Right lung (tissue), 10 donors: ENCODE measurements at places on chromosomes 5 and 9.

DNA sequence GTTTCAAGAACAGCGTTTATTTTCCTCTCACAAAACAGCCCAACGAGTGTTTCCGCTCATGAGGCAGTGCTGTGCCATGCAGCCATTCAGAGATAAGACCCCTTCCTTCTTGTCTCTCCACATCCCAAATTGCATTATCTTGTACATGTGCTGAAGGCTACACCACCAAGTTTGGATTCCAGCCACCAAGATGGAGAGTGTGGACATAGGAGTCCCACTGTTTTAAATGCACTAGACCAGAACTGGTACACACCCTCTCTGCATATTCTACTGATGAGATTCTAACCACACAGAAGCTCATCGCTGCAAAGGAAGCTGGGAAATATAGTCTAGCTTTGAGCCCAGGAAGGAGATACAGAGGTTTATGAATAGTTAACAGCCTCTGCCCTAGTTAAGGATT is 509.4 kb downstream of the NFIB start:
- no peak for DNase-seq

DNA sequence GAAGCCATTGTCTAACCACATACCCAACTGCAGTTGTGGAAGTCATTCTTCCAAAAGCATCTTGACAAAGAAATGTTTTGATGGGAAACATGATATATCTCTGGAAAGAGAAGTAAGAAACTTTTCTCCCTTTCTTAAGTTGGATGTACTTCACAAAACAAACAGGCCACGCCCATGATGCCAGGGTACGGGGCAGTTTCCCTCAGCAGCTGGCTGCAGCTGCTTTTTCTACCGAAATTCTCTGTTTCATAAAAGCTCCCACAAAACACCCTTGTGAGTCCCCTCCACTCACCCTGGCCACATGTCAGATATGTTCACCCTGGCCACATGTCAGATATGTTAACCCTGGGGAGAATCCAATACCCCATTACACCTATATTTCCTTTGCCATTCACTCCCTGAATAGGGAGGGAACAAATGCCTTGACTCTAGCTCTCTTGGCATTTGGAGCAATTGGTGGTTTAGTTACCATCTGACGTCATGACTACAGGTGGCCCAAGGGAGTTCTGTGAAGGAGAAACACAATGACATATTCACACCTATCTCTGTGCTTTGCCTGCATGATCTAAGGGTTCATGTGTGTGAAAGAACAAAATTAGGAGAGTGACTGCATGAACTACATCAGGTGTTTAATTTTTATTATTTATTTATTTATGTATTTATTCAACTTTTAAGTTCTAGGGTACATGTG is 103.0 kb downstream of the AOPEP start:
- no peak for DNase-seq

- no peak for DNase-seq
These were observed 289.2 kb upstream of the PTGER4 start for GRCh38 chr5:40390281-40391149.

DNA sequence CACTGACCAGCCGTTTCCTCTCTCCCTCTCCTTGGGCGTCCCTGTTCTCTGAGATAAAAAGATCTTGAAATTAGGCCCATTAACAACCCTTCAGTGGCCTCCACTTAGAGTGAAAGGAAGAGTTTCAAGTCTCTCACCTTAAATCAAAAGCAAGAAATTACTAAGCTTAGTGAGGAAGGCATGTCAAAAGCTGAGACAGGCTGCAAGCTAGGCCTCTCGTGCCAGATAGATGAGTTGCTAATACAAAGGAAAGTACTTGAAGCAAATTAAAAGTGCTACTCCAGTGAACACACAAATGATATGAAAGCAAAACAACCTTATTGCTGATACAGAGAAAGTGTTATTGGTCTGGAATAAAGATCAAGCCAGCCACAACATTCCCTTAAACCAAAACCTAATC is 331.3 kb upstream of the SEMA6A start:
- DNase-seq, result no peak

- no peak for DNase-seq
These were observed 531.6 kb downstream of the PSAT1 start for GRCh38 chr9:78828521-78828920.

- no peak for DNase-seq
These were observed 118.2 kb downstream of the HSD17B3 start for GRCh38 chr9:96183751-96184150.

- DNase-seq, result peak; percentile 13
These were observed 48.3 kb upstream of the IRX4 start for GRCh38 chr5:1930880-1931603.

DNA sequence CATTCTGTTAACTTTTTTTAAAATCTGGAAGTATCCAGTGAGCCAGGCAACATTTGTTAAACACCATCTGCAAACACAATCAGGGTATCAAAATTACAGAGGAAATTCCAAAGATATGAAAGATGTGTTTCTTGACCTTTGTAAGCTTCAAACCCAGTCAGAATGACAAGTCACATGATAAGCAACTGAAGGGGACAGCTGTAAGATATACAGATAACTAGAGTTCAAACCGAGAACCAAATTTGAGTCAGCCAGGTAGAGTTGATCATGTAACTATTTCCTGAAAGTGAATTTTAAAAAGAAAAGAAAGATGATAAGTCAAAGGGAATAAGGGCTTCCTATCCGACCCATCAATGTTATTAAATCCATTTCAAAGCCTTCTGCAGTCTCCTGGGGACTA is 196.2 kb downstream of the DEPDC1B start:
- DNase-seq, result no peak

GRCh38 chr5:127935398-127935797 is 148.2 kb upstream of the SLC12A2 start:
- no peak for DNase-seq

GRCh38 chr9:86836797-86837196 is 110.5 kb downstream of the GAS1 start:
- DNase-seq, result no peak

- DNase-seq, result no peak
These were observed 877 bp downstream of the SH3GLB2 start for GRCh38 chr9:129027224-129027684.

DNA sequence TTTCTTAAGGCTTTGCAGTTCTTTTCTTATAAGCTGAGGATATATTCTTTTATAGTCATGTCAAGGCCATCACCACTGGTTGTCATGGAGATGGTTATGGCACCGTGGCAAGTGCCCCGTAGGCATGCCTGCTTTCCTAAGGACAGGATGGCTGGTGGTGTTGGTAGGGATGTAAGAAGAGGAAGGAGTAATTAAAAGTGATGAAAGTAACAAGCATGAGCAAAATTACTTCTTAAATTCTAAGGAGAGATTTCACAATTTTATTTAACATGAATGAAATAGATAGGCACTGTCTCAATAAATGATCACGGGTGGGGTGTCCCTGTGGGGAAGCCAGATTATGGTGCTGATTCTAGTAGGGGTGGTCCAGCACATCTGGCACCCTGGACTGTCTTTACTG is 290.2 kb upstream of the KLF4 start:
- DNase-seq, result no peak

GRCh38 chr5:135831851-135832555 is 2.5 kb upstream of the SLC25A48 start:
- DNase-seq, result no peak

DNA sequence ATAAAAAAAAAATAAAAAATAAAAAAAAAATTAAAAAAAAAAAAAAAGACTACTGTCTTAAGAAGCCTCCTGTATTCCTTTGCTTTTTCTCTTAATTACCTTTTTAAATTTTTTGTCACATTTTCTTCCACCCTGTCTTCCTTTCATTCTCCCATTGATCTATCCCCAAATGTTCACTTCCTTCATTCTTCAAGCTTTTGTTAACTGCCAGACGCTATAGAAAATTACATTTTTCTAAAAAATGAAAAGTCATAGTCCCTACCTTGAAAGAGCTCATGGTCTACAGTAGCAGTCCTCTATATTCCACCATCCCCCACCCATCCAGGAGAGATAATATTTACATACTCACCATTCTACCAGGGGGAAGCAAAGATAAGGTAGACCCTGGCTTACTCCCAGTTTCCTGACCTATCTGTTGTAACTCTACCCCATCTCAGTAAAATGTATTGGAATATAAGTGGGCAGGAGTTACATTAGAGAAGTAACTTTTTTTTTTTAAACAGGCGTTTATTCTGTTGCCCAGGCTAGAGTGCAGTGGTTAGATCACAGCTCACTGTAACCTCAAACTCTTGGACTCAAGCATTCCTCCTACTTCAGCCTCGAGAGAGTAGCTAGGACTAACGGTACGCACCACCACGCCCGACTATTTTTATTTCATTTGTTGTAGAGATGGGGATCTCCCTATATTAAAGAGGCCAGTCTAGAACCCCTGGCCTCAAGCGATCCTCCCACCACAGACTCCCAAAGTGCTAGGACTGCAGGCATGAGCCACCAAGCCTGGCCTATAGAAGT is 3.8 kb upstream of the PRKAA1 start:
- no peak for DNase-seq

DNA sequence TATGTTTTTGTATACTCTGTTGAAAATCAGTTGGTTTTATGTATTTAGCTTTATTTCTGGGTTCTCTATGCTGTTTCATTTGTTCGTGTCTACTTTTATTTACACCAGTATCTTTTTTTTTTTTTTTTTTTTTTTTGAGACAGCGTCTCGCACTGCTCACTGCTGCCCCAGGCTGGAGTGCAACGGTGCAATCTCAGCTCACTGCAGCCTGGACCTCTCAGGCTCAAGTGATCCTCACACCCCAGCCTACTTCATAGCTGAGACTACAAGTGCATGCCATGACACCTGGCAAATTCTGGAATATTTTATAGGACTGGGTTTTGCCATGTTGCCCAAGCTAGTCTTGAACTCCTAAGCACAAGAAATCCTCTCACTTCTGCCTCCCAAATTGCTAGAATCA is 869.4 kb upstream of the CDH6 start:
- DNase-seq, result no peak

- no peak for DNase-seq
These were observed 324.0 kb downstream of the PARP8 start for GRCh38 chr5:50990296-50990924.

- DNase-seq, result no peak
These were observed 130.4 kb upstream of the POC5 start for GRCh38 chr5:75847561-75848021.

DNA sequence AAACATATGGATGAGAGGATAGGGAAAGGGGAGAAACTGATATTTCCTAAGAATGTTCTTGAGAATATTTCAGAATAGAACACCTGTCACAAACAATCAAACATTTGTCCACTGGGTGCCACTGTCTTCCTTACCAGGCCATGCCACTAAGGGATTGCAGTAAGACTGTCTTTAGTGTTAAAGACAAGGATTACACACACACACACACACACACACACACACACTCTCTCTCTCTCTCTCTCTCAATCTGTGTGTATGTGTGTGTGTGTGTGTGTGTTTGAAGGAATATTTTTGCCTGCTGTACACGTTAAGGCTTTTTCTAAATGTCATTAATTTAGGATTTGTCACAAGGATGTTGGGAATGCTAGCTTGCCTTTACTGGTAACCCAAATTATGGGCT is 54.4 kb downstream of the CCDC192 start:
- DNase-seq, result no peak

GRCh38 chr5:78761840-78762239 is 113.3 kb upstream of the LHFPL2 start:
- DNase-seq, result no peak

DNA sequence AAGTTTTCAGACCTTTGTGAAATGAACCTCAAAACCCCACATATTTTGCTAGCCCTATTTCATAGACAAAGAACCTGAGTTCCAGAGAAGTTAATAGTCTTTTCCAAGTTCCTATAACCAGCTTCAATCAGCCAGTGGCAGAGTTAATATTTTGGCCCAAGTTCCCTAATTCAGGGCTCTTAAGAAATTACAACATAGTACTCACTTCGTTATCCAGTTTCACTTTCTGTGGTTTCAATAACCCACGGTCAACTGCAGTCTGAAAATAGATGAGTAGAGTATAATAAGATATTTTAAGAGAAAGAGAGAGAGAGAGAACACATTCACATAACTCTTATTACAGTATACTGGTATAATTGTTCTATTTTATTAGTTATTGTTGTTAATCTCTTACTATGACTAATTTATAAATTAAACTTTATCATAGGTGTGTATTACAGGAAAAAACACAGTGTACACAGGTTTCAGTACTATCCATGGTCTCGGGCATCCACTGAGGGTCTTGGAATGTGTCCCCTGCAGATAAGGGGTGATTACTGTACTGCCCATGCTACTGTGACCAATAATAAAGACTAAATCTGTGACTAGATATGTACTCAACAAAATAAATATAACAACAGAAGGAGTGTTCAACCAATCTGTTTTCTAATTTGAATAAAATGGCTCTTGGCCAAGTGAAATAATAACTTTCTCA is 9.3 kb upstream of the MYOT start:
- DNase-seq, result peak; percentile 17

DNA sequence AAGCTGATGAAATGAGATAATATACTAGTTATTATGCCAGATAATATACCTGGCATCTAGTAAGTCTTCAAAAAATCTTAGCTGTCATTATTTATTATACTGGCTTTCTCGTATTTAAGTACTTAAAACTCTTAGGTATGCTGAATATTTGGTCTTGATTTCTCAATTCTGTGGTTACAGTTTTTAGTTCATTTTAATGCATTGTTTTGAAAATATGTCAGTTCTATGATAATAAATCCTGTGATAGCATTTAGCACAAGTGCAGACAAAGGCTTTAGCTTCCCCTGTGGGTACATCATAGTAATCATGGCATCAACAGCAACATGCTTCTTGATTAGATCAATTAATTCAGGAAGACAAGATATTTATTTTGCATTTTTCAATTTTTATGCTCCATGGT is 133.0 kb downstream of the SMC2 start:
- no peak for DNase-seq

- DNase-seq, result no peak
These were observed 55.8 kb downstream of the LRSAM1 start for GRCh38 chr9:127506814-127507750.

- DNase-seq, result no peak
These were observed 846 bp upstream of the NSG2 start for GRCh38 chr5:174044466-174045254.

GRCh38 chr5:57825031-57825686 is 342.5 kb upstream of the ACTBL2 start:
- DNase-seq, result no peak

GRCh38 chr5:127936439-127936972 is 147.1 kb upstream of the SLC12A2 start:
- no peak for DNase-seq

- no peak for DNase-seq
These were observed 1.7 kb downstream of the ENDOG start for GRCh38 chr9:128819716-128820664.
